NCI-H187 treated with DMSO at 0.1 percent for 48 hours (cell line): ENCODE measurements at places on chromosomes 11 and 22.

DNA sequence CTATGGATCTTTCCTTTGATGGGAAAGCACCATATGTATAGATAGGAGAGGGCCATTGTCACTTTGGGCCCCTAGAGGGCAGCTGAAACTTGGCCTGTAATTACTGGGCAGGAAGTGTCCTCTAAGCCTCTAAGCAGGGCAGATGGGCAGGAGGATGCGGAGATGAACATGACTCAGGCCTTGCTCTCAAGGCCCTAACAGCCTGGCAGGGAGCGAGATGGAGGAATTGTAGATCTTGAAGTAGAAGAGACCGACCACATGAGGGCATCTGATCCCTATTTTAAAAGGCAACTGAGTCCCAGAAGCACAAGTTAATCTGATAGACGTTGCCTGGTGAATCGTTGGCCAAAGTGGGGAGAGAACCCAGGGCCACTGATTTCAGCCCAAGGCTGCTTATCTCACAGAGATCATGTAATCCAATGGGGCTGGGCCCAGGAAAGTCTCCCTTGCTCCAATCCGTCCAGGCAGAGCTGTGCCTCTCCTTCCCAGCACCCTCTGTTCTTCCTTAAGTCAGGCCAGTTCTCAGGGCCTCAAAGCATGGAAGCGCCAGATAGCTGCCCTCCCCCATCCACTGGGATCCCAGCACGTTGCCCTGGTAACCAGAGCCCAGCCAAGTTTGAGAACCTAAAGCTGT, 2.5 kb upstream of the SEPTIN3 start:
- no peak for DNase-seq

GRCh38 chr11:63290285-63290684, 46.9 kb upstream of the SLC22A25 start:
- DNase-seq, result no peak

GRCh38 chr11:66685276-66686099, 7.8 kb upstream of the RBM4B start:
- peak; percentile 18 for DNase-seq

GRCh38 chr11:125514336-125515101, 18.5 kb upstream of the FEZ1 start:
- DNase-seq, result no peak

- DNase-seq, result no peak
Measured at GRCh38 chr11:78539506-78539905, 35.2 kb downstream of the NARS2 start.

- no peak for DNase-seq
Measured at GRCh38 chr11:14124350-14124749, 161.8 kb downstream of the SPON1 start.

GRCh38 chr22:16917144-16918003, 90.6 kb downstream of the GAB4 start:
- DNase-seq, result no peak

DNA sequence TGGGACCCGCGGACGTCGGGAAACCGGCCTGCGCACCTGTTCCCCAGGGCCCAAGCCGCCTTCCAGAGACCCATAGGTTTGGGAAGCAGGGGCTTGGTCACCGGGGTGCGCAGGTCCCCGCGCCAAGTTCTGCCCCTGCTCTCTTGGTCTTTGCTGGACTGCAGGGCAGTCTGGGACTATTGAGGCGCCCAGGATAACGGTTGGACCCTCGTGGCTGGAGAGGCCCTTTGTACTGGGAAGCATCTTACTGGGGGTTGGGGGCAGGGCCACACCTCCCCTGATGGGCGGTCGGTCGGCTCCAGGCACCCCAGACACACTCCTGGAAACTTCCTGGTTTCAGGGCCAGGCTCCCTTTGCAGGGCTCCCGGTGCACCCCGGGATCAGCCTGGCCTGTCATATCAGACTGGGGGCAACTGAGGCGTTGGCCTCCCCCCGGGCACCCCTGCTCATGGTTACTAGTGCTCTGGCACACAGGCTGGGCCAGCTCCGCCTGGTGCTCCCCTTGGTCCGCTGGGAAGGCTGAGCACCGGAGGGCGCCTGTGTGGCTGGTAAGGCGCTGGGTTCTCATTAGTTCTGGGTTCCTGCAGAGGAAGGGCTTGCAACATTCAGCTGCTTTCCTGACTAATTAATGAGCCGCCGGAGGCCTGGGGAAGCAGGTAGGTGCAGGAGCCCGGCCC, 1250.5 kb downstream of the BRD1 start:
- DNase-seq, result no peak

GRCh38 chr22:21014726-21015465, at the start of gene P2RX6:
TSS of gene P2RX6 (plus strand) at chr22:21015165. CDS start at chr22:21015175, 10 bp downstream.
- DNase-seq, result no peak

GRCh38 chr11:111472228-111472627, 40.0 kb downstream of the BTG4 start:
- no peak for DNase-seq

DNA sequence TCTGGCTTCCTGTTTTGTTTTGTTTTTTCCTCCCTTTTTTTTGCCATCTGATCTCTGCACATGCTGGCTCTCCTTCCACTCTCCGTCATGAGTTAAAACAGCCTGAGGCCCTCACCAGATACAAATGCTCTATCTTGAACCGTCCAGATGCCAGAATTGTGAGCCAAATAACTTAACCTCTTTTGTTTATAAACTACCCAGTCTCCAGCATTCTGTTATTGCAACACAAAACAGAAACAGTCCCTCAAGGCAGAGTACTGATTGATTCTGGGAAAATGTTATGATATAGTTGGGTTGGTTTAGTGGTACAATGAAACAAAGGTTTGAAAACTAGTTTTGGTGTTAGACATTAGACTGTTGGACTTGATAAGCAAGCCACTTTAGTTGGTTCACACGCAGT, 1390.0 kb upstream of the RAG2 start:
- no peak for DNase-seq

DNA sequence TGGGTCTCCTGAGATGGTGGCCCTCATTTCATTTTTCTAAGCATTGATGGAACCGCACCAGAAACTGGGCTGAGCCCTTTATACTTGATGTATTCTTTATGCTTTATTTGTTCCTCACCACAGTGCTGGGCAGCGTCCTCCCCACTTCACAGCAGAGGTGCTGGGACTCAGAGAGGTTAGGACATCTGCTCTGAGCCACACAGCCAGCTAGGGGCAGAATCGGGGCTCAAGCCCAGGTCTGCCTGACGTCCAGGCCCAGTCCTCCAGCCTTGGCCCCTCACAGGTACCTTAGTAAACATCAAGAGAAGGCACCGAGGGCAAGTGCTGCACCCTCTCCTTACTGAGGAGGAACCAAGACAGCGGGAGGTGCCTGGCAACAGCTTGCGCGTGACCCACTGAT, 20.2 kb upstream of the SHISAL1 start:
- DNase-seq, result no peak

DNA sequence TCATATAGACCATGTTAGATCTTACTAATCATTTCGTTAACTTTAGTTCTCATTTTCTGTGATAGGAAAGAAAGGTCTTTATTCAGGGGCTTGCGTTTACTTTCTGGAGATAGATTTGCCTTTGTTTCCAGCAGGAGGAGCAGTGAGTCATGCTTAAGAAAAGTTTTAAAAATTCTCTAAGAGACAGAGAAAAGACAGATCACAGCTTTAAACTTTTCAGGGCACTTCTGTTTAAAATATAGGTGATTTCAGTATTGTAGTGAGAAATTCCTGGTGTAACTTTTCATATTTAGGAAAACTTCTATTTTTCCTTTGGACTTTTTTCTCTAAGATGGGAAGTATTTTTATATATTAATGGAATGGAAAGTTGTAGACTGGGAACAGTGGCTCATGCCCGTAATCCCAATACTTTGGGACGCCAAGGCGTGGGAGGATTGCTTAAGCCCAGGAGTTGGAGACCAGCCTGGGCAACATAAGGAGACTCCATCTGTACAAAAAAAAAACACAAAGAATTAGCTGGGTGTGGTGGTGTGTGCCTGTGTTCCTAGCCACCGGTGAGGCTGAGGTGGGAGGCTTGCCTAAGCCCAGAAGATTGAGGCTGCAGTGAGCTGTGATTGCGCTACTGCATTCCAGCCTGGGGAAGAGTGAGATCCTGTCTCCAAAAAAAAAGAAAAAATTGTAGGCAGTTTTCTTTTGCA, 60.3 kb downstream of the ATXN10 start:
- DNase-seq, result no peak

DNA sequence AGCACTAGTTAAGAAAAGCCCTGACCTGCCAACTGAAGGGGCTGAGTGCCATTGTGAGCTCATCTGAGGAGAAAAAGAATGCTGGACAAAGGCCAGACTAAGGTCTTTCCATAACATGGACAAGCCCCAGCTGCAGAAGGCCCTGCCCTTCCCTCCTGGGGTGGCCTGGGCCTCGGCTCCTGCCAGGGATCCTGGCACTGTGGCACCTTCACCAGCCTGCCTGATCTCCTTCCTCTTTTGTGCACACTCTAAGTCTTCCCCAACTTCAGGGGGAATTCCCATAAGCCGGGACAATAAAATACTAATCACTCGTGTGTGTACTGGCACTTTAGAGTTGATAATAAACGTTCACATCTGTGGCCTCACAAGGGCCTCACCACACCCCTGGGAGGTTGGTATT, 9.9 kb downstream of the TMPRSS13 start:
- DNase-seq, result no peak

DNA sequence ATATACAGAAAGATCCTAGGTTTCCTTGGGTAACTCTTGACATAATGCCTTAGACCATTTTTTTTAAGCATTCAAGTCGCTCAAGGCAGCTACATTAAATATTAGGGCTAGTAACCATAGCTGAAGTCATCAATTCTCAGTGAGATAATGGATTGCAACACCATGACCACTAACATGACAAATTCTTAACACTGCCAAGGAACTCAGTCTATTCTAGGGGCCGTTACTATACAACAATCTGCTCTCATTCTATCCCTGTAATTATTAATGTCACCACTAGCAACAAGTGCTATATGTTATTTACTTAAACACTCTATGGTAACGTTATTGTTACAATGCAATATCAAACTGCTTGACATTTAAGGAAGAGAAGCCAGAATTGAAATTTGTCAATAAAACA, 3.2 kb upstream of the STK33 start:
- no peak for DNase-seq

DNA sequence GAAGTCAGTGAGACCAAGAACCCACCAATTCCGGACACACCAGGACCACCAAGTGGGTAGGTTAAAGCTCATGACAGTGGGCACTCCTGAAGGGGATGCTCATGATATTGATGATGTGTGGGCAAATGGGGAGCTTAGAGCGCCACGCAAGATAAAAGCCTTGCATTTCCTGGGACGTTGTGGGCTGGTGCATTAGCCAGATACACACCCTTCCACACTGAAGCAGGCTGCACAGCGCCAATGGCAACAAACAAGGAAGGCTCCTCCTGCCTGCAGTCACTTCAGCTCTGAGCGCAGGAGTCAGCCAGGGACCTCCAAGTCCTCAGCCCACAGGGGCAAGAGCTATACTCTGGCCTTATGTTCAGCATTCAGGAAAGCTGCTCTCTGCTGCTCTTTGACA, 20.6 kb downstream of the TMEM218 start:
- no peak for DNase-seq

- no peak for DNase-seq
Measured at GRCh38 chr11:98736833-98737232, 283.9 kb upstream of the CNTN5 start.

GRCh38 chr11:86737737-86738136, 62.6 kb upstream of the PRSS23 start:
- DNase-seq, result no peak

GRCh38 chr22:37284126-37284804, 2.0 kb downstream of the CYTH4 start:
- no peak for DNase-seq

DNA sequence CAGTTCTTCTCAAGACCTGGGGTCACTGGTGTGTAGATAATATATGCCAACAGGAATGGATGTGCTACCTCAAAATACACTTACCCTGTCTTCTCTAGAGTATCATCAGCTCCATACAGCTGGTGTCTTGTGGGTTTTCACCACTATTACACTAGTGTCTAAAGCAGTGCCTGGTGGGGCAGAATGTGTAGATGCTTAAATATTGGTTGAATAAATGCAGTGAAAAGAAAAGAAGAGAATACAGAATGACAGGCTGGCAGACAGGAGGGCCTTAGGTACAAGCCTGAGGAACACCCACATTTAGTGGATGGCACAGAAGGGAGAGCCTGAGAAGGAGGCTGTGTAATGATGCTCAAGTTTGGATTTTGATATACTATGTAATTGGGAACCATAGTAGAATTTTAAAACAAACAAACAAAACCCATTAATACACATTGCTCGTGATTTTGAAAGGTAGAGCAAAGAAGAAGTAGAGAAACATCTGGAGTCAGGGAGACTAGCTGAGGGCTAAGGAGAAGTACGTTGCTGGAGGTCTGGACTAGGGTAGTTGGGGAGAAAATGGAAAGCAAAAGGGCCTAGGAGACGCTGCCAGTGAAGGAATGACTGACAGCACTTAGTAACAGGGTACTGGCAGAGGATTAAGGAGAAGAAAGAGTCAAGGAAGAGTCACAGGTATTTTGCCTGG, 20.5 kb upstream of the RAG2 start:
- DNase-seq, result no peak

DNA sequence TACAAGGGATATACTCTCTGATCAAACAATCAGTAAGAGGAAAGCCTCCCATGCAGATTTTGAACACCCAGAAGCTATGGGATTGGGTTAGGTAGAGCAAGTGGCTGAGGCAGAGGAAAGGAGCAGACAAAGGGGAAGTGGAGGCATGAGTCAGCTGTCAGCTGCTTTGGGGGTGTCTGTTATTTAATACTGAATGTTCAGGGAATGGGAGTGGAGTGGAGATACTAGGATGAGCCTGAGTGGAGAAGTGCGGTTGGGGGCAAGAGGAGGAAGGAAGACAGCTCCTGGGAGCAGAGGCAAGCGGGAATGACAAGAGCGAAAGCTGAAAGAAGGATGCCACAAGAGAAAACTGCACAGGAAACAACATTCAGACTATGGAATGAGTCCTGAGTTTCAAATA, 22.7 kb upstream of the TMPRSS5 start:
- no peak for DNase-seq

GRCh38 chr11:44775366-44775984, 48.7 kb downstream of the TSPAN18 start:
- no peak for DNase-seq

GRCh38 chr22:17672417-17672991, 33.9 kb downstream of the BCL2L13 start:
- DNase-seq, result no peak

DNA sequence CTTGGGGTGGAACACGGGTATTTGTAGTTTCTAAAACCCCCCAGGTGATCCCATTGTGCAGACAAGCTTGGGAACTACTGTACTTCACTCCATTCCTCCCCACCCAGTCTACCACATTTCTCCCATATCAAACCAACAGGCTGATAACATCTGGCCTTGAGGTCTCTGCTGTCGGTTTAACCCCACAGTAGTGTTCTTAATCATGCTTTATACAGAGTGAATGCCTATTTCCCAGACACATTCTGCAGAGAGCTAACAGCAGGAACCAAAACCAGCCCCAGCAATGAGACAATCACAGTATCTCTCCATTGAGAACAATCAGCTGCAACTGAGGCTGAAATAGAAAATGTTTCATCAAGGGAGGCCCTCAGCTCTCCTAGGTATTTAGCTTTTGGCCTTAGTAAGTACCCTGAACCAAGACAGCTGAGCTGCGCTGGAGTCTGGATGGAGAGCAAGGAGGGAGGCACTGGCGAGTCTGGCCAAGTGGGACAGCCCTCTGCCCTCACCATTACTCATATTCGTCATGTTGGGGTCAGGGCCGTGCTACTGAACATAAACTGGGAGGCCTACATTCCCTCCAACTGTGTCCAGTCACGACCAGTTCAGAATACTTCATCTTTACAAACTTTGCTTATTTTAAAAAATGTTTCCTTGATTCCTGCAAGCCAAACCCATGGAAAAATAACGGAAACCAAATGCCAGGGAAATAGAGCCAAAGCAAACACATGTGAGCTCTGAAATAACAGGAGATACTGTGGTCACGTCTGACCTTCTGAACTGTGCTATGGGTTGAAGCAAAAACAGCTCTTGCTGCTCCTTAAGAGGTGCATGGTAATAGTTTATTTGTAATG, 81.0 kb downstream of the CCDC34 start:
- no peak for DNase-seq
